ENCODE measurements at places on chromosomes 4 and X. TPM values are rescaled to one million over a fixed set of nuclear protein-coding genes. Genes with fewer than 3 reads are reported as not detected.
A peak's percentile ranks its signal among the peaks of the same experiment; 100 is the strongest.

The CFP gene
- 18.6 TPM for total RNA-seq

The PF4V1 gene
- not detected for total RNA-seq

The GRK4 gene
- 1.8 TPM for total RNA-seq

The IL21 gene
- 0.08 TPM for total RNA-seq

DNA sequence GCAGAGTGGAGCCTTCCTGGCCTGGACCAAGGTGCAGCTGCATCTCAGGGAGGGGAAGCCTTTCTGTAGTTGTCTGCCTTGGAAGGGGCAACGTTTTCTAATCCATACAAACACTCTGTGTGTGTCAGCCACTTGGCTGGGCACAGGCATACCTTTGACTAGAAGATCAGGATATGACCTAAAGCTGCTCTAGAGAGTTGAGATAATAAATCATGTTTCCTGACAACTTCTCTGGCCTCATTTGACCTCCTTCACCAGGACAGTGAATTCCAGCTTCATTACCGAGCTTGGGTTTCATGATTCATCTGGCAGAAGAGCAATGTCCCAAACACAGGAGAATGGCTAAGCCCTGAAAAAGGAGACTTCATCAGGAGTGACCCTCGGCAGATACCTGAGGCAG is 89.6 kb upstream of the KIT start:
- no peaks in the 10 kb centered on the region for H3K27me3 ChIP-seq
- no peak overlapping the region for H3K4me3 ChIP-seq
- DNase-seq, result no peak
- peaks cover 3% of the 10 kb centered on the region for H3K4me1 ChIP-seq

GRCh38 chr4:42627885-42628646 is 28.8 kb downstream of the ATP8A1 start:
- H3K4me1 ChIP-seq, result peaks cover 25% of the 10 kb centered on the region
- peak overlapping the region; percentile 42 for H3K27ac ChIP-seq
- H3K36me3 ChIP-seq, result peaks cover 13% of the 10 kb centered on the region
- no peaks in the 10 kb centered on the region for H3K27me3 ChIP-seq

DNA sequence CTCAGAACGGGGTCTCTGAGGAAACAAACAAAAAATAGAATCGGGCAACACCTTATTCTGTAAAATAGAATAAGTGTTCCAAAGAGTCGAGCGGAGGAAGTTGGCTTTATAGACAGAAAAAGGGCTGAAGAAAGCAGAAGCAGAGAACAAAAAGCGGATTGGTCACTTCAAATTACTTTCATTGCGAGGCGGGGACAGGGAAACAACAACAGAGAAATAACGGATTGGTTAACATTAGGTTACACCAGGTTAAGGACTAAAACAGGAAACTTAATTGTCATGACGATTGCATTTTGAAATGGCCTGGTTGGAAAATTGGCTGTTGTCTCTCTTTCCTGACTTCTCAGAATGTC is 433 bp upstream of the COQ2 start:
- no peak for DNase-seq
- no peaks in the 10 kb centered on the region for H3K36me3 ChIP-seq
- peak overlapping the region; percentile 77 for H3K4me3 ChIP-seq
- no peaks in the 10 kb centered on the region for H3K27me3 ChIP-seq

GRCh38 chr4:48491514-48492176 is 1.6 kb downstream of the ZAR1 start:
- no peak overlapping the region for H3K4me3 ChIP-seq
- no peaks in the 10 kb centered on the region for H3K36me3 ChIP-seq
- H3K27me3 ChIP-seq, result peaks cover 26% of the 10 kb centered on the region
- no peak for DNase-seq
- no peak overlapping the region for H3K27ac ChIP-seq

DNA sequence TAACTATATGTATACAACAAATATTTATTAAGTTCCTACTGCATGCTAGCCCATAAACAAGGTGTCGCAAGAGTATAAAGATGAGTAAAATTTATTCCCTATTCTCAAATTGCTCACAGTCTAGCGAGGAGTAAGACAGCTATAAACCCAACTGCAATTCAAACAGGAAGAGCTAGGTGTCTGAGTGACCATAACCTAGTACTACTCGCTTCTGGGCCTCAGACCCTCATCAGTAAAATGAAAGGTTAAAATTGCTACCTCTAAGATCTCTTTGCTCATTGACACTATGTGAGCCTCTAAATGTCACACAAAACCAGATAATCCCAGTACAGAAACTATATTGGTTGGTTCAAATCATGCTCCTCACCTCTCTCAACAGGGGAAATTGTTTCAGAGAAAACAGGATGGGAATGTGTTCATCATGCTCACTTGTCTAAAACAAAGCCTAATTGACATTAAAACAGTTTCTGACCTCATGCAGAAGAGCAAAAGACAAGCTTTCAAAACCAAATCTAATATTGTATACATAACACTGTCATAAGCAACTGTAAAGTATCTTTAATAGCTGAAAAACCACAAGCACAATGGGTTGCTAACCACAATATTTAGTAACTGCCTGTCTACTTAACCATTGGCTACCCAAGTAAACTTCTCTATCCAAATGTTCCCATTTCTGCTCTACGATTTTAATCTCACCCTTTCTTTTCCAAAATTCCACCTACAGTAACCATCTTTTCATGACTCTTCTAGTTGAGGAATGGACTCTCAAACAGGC is 264.6 kb upstream of the FMR1 start:
- no peak for DNase-seq
- no peaks in the 10 kb centered on the region for H3K27me3 ChIP-seq
- no peak overlapping the region for H3K4me3 ChIP-seq
- no peaks in the 10 kb centered on the region for H3K36me3 ChIP-seq
- no peaks in the 10 kb centered on the region for H3K4me1 ChIP-seq

DNA sequence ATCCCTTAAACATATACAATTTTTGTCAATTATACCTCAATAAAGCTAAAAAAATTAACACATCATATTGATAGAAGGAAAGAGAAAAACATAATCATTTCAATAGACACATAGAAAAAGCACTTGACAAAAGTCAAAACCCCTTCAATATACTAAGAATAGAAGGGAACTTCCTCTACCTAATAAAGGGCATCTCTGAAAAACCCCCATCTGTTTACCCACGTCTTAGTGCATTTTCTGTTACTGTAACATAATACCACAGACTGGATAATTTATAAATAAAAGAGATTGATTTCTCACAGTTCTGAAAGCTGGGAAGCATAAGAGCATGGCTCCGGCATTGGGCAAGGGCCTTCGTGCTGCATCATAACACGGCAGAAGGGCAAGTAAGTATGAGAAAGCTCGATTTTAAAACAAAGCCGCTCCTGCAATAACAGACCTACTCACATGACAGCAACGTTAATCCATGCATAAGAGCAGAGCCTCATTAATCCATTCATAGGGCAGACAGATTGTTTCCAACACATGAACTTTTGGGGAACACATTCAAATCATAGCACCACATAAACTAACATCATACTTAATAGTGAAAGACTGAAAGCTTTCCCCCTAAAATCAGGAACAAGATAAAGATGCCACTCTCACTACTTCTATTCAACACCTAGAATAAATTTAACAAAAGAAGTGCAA is 15.7 kb downstream of the STEEP1 start:
- no peaks in the 10 kb centered on the region for H3K27me3 ChIP-seq
- H3K27ac ChIP-seq, result no peak overlapping the region
- no peak for DNase-seq
- H3K4me3 ChIP-seq, result no peak overlapping the region
- no peaks in the 10 kb centered on the region for H3K4me1 ChIP-seq

DNA sequence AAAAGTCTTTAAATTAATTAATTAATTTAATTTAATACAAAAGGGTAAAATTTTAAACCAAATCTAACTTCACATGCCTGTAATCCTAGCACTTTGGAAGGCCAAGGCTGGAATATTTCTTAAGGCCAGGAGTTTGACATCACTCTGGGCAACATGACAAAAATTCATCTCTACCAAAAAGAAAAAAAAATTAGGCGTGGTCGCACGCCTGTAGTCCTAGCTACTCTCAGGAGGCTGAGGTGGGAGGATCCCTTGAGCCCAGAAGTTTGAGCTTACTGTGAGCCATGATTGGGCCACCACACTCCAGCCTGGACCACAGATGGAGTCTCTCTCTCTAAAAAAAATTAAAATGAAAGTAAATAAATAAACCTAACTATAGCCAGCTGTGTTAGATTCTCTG is 39.2 kb upstream of the ANTXR2 start:
- H3K4me1 ChIP-seq, result no peaks in the 10 kb centered on the region
- no peaks in the 10 kb centered on the region for H3K27me3 ChIP-seq
- no peak for DNase-seq
- no peak overlapping the region for H3K27ac ChIP-seq
- no peaks in the 10 kb centered on the region for H3K36me3 ChIP-seq

DNA sequence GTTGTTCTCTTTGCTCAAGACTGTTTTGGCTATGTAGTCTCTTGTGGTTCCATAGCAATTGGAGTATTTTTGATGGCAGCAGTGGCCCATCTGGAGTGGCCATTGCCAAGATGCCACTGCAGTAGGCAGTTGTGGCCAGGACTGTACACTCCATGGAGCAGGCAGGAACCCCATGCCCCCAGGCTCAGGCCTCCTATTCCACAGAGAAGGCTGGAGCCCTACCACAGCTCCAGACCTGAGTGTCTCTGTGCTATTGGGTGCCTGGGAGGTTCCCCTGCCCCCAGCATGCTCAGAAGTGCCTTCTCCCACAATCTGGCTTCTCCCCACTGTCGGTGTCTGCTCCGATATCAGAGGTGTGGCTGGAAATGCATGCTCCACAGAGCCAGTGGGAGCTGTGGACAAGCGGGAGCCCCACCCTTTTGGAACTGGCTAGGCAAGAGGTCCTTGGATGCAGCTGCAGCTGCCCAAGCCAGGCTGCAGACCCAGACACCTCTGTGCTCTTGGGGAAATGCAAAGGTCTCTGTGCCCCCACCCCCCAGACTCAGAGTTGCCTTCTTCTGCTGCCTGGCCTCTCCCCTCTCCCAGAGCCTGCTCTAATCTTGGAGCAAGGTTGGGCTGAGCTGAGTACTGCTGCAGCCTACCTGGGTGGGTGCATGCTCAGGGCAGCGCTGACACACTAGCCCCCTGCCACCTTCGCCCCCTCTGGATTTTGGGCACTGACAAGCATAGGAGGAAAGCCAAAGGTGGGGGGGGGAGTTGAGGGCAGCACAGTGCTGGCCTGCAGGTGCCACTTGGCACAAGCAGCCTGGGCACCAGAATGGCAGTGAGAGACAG is 46.6 kb upstream of the UBE2NL start:
- no peaks in the 10 kb centered on the region for H3K36me3 ChIP-seq
- no peaks in the 10 kb centered on the region for H3K4me1 ChIP-seq
- H3K27ac ChIP-seq, result no peak overlapping the region

- no peaks in the 10 kb centered on the region for H3K27me3 ChIP-seq
- no peak for DNase-seq
- no peaks in the 10 kb centered on the region for H3K36me3 ChIP-seq
- no peaks in the 10 kb centered on the region for H3K4me1 ChIP-seq
- no peak overlapping the region for H3K27ac ChIP-seq
Measured at GRCh38 chrX:149570668-149571067, 16.6 kb downstream of the MAGEA9B start.

DNA sequence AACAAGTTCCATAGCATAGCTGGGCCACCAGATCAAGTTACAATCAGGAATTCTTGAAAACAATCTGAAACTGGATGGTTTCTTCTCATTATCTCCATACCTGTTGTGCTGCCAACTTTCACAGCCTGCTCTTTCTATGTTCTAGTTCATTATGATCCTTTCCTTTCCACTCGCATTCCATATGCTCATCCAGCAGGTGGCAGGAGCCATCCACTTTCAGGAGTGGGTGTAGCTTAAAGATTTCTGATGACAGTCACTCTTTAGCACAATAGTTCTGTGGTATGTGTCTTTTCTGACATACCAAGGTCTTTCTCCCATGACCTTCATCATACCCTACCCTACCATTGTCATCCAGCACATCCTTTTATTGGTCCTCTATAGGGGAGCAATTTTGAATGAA is 46.4 kb downstream of the PAGE2 start:
- H3K4me1 ChIP-seq, result no peaks in the 10 kb centered on the region
- no peaks in the 10 kb centered on the region for H3K36me3 ChIP-seq
- no peak overlapping the region for H3K27ac ChIP-seq
- no peaks in the 10 kb centered on the region for H3K27me3 ChIP-seq
- no peak overlapping the region for H3K4me3 ChIP-seq

DNA sequence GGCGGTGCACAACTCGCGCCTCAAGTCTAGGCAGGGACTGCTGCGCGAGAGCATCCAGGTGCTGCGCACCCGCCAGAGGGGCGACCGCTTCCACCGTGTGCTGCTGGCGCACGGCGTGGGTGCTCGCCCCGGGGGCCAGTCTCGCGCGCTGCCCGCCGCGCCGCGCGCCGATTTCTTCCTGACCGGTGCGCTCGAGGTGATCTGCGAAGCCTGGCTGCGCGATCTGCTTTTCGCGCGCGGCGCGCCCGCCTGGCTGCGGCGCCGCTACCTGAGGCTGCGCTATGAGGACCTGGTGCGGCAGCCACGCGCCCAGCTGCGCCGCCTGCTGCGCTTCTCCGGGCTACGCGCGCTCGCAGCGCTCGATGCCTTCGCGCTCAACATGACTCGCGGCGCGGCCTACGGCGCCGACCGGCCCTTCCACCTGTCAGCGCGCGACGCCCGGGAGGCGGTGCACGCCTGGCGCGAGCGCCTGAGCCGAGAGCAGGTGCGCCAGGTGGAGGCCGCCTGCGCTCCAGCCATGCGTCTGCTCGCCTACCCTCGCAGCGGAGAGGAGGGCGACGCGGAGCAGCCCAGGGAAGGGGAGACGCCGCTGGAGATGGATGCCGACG is 1.3 kb downstream of the CHST7 start:
- no peaks in the 10 kb centered on the region for H3K36me3 ChIP-seq
- DNase-seq, result peak; percentile 58
- H3K27me3 ChIP-seq, result no peaks in the 10 kb centered on the region
- H3K27ac ChIP-seq, result no peak overlapping the region
- peak overlapping the region; percentile 71 for H3K4me3 ChIP-seq
- H3K4me1 ChIP-seq, result peaks cover 59% of the 10 kb centered on the region

DNA sequence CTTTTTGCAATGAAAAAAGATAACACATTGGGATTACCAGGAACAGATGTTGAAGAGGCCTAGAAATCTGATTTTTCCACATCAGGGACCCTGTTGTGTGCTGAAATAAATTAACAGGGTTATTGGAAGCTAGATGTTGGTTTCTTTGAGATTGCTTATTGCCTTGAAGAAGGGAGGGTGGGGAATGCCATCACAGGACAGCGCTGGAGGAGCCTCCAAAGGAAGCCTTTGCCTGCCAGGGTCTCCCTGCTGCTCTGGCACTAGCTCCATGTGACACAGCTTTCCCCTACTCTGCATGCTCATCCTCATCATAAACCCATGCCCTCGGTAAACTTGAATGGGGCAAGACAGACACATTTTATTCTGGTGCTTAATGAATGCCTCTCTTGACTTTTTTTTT is 76.1 kb downstream of the MID1IP1 start:
- no peaks in the 10 kb centered on the region for H3K36me3 ChIP-seq
- H3K4me3 ChIP-seq, result no peak overlapping the region

Data from CD4-positive, alpha-beta T cell (primary cell).